ENCODE measurements at places on chromosomes 3 and 15. TPM values are rescaled to one million over a fixed set of nuclear protein-coding genes. Genes with fewer than 3 reads are reported as not detected.

GPR87 gene
- under 0.01 TPM for total RNA-seq

CPNE9 gene
- not detected for total RNA-seq

SERINC4 gene
- total RNA-seq = not detected

IRAK2 gene
- total RNA-seq = 8.1 TPM

BAHD1 gene
- 3.4 TPM for total RNA-seq

IL17RC gene
- total RNA-seq = 27.6 TPM

GPR160 gene
- total RNA-seq = 2.0 TPM

GHRL gene
- not detected for total RNA-seq

CACNA2D2 gene
- total RNA-seq = not detected

TRANK1 gene
- 15.5 TPM for total RNA-seq

TRMT10C gene
- total RNA-seq = 32.2 TPM

LRRC31 gene
- not detected for total RNA-seq

SLC15A2 gene
- total RNA-seq = 0.19 TPM

CHRNA5 gene
- total RNA-seq = 0.56 TPM

CLDN16 gene
- total RNA-seq = 0.38 TPM

RTP3 gene
- total RNA-seq = not detected

RLBP1 gene
- not detected for total RNA-seq

APEH gene
- 127 TPM for total RNA-seq

Measured in regular cardiac myocyte (primary cell).